ENCODE measurements at places on chromosomes 3 and 15. TPM values are rescaled to one million over a fixed set of nuclear protein-coding genes. Genes with fewer than 3 reads are reported as not detected.

The ACTC1 gene
- total RNA-seq: 1.6 TPM

The GRAMD1C gene
- 1.6 TPM for total RNA-seq

The FSTL1 gene
- 225 TPM for total RNA-seq

The SERPINI2 gene
- total RNA-seq: not detected

The TUSC7 gene
- total RNA-seq: not detected

The PTH1R gene
- 38.2 TPM for total RNA-seq

The GP9 gene
- 0.48 TPM for total RNA-seq

The NEO1 gene
- total RNA-seq: 66.3 TPM

The AADACL2 gene
- total RNA-seq: 0.16 TPM

The NECTIN3 gene
- 33.0 TPM for total RNA-seq

The SLC2A2 gene
- total RNA-seq: not detected

The MOBP gene
- total RNA-seq: not detected

The ZBTB38 gene
- total RNA-seq: 126 TPM

The KLHL6 gene
- 4.3 TPM for total RNA-seq

The IGSF10 gene
- 7.9 TPM for total RNA-seq

The CFAP100 gene
- total RNA-seq: not detected

The CTXN2 gene
- total RNA-seq: not detected

The PRR20G gene
- not detected for total RNA-seq

The TGM5 gene
- total RNA-seq: 1.6 TPM

The CRELD1 gene
- total RNA-seq: 33.6 TPM

The GRK7 gene
- 0.33 TPM for total RNA-seq

The ANKUB1 gene
- not detected for total RNA-seq

The RTP3 gene
- not detected for total RNA-seq

The HYAL1 gene
- 3.5 TPM for total RNA-seq

The SLC22A14 gene
- total RNA-seq: not detected

The HHLA2 gene
- not detected for total RNA-seq

The RTP1 gene
- not detected for total RNA-seq

The FBXL22 gene
- 3.5 TPM for total RNA-seq

The STAB1 gene
- total RNA-seq: 47.7 TPM

The CHRNA7 gene
- total RNA-seq: 4.8 TPM

The BNC1 gene
- 0.48 TPM for total RNA-seq

The KY gene
- 0.33 TPM for total RNA-seq

The UBAP1L gene
- 7.2 TPM for total RNA-seq

The ADGRG7 gene
- total RNA-seq: not detected

The FEZF2 gene
- total RNA-seq: not detected

The TMEM212 gene
- total RNA-seq: not detected

The THRB gene
- 39.2 TPM for total RNA-seq

The COPB2 gene
- total RNA-seq: 76.5 TPM

The MCTP2 gene
- 46.2 TPM for total RNA-seq

The MGLL gene
- total RNA-seq: 25.8 TPM

The RNU6-1 gene
- not detected for total RNA-seq

The CFAP20DC gene
- total RNA-seq: 0.44 TPM

The RTP4 gene
- 7.2 TPM for total RNA-seq

The CYP8B1 gene
- not detected for total RNA-seq

The SCAMP5 gene
- 7.5 TPM for total RNA-seq

The CADPS gene
- 0.15 TPM for total RNA-seq

The ISLR gene
- 49.2 TPM for total RNA-seq

The ARHGAP11A gene
- total RNA-seq: 2.9 TPM

The ZNF80 gene
- not detected for total RNA-seq

The DUOXA2 gene
- total RNA-seq: not detected

The SLC28A2 gene
- total RNA-seq: not detected

The PDIA3 gene
- 107 TPM for total RNA-seq

The ITGB5 gene
- total RNA-seq: 181 TPM

The TBC1D21 gene
- total RNA-seq: not detected

The KNL1 gene
- 0.66 TPM for total RNA-seq

The LDHAL6B gene
- total RNA-seq: not detected
